ENCODE measurements at places on chromosomes 7 and 10.

GRCh38 chr10:124961248-124961570, 19.3 kb downstream of the ZRANB1 start:
- DNase-seq: no peak

DNA sequence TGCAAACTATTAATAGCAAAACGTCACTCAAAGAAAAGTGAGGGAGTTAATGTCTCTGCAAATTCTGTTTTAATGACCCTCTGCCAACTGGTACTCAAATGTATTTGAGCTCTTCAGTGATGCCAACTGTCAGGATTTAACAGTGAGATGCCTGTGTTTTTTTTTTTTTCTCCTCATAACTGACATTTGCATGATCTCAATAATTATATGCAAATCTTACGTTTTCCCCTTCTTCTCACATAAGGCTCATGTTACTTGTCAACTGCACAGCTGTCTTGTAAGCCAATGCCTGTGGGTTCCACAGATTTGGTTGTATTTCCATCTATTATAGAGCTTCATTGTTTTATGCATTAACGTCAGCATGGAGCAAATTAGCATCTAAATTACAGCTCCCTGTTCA, 38.2 kb downstream of the PPP1R3A start:
- no peak for DNase-seq

GRCh38 chr10:73207883-73208282, 39.2 kb downstream of the DNAJC9 start:
- DNase-seq: no peak

GRCh38 chr7:25671111-25671510, 442.8 kb upstream of the NPVF start:
- no peak for DNase-seq

DNA sequence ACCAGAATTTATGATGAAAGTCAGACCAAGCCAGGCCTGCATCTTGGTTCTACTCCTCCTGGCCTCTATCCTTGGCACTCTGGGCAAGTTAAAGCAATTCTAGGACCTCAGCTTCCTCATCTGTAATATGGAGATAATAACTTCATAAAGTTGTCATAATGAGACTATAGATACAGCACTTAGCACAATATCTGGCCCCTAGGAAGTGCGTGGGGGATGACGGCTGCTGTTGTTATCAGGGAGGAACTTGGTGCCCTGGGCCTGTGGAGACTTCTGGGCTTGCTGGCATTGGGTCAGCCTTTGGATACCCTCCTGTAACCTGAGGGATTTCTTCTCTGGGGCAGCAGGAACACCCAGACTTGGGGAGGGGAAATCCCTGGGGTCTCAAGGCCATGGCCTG, 27.6 kb downstream of the PFKFB3 start:
- DNase-seq: no peak

DNA sequence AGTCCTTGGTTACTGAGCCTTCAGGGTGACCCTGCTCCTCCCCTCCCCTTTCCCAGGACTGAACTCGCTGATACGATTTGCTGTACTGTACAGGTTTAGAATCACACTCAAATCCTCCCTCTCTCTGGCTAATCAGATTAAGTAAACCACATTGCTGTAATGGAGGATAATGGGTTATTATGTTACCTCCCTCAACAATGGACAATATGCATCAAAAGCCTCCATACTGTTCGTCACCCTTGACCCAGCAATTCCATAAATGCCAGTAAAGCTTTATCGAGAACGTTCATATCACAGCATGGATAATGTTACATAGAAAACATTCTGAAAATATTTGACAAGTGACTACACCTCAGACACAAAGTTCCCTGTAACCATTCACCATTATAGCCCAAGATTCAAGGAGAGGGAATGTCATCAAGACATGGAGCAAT, 61.7 kb downstream of the FAM107B start:
- no peak for DNase-seq

GRCh38 chr7:44075296-44076075, 6.8 kb downstream of the POLM start:
- DNase-seq: no peak

DNA sequence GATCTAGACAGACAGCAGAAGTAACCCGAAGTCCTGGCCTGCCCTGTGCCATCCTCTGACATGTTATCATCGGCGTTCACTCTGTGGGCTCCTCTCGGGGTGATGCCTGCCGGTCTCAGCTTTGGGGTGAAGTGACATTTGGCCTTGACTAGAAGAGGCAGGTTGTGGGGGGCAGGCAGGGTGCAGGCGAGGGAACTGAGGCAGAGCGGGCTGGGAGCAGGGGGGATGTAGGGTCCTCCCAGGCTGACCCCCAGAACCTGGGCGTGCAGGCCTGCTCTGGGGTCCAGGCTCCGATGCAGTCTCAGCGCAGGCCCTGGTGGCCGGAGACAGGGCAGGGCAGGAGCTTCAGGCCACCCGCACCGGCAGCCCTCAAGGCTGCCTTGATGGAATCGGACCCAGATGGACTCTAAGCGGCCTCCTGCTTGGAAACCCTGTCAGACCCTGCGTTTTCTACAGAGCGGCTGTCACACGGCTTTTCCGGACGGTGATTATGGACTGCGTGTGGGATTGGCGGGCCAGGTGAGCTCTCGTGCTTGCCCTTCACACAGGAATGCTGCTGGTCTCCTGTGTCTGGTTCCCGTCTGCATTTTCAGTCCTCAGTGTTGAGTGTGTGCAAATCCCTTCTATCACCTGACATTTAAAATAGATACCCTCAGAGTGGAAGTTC, 842 bp upstream of the JAKMIP3 start:
- no peak for DNase-seq

Data from stimulated activated CD4-positive, alpha-beta T cell treated with anti-CD3 and anti-CD28 coated beads, Interleukin-4, amount 100 ng/mL, for 1 hour (primary cell).